LNCaP clone FGC (cell line): ENCODE measurements at places on chromosomes 1 and 21.

DNA sequence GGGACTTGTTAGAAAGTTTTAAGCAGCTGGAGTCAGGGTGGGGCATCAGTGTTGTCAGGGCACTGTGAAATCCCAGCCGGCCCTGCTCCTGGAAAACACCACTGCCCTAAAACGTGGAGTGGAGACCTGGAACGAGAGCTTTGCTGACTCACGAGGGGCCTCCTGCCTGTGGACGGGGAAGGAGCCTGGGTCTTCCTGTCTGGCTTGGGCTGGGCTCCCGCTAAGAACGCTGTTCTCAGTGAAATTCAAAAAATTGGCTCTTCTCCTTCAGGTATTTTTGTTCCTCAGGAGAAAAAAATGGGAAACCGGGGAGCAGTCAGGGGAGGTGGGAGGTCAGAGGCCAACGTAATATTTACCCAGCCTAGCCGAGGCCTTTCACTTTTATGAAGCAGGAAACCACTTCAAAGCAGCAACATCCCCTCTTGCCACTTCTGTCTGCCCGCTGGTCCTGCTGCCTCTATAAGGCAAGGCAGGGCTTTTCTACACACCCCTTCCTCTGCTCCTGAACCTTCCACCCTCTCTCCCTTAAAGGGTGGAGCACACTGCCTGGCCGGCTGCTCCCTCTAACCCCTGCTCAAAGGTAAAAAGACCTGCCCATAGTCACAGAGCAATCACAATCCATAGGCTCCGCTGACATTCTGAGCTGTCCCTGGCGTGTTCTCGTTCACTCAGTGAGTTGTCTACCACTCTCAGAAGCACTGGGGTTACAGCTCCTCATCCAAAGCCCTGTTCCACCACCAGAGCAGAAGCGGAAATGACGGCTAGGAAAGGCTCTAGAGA is 8.0 kb downstream of the PLXNA2 start:
- no peak for DNase-seq

- no peak for DNase-seq
Observed at GRCh38 chr1:41053316-41053715, 31.8 kb upstream of the SLFNL1 start.

DNA sequence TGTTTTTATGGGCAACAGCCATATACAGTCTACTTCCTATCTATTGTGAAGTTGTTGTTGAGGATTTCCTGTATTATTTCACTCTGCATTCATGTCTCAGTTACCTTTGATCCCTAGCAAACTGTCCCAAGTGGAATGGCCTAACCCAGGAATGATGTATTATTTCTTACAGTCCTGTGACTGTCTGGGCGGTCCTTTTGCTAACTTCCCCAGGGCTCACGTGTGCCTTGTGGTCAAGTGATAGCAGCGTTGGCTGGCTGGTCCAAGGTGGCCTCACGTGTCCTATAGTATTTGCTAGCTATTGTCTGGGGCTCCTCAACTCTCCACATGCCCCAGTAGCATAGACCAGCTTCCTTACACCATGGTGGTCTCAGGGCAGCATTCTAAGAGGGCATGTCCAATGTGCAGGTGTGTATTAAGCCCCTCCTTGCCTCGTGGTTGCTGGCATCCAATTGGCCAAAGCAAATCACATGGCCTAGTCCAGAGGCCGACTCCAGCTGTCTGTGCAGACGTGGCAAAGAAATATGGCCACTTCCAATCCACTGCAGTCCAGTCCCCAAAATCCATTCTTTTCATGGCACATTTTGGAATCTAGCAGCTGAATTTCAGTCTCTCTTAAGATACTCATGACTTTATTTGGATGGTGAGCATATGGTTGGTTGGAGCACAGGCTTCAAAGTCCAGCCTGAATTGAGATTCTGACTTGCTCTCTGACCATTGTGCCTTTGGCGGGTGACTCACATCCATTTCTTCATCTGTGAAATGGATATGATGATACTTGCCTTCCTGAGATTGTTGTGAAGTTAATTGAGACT is 94.1 kb downstream of the GALNT2 start:
- DNase-seq = no peak

DNA sequence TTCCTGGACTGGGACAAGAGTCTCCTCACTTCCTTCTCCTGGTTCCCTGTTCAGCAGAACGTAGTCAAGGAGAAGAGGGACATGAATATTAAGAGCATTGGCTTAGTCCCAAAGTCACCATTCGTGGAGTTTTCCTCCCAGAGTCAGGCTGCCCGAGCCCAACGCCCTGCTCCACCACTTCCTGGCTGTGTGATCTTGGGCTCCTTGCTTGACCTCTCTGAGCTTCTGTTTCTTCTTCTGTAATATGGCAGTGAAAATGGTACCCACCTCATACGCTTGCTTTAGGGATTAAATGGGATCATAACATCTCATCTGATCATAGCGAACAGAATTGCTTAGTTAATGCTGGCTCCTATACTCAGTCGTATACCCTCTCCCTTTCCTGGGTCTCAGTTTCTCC is 12.0 kb upstream of the CASZ1 start:
- no peak for DNase-seq

DNA sequence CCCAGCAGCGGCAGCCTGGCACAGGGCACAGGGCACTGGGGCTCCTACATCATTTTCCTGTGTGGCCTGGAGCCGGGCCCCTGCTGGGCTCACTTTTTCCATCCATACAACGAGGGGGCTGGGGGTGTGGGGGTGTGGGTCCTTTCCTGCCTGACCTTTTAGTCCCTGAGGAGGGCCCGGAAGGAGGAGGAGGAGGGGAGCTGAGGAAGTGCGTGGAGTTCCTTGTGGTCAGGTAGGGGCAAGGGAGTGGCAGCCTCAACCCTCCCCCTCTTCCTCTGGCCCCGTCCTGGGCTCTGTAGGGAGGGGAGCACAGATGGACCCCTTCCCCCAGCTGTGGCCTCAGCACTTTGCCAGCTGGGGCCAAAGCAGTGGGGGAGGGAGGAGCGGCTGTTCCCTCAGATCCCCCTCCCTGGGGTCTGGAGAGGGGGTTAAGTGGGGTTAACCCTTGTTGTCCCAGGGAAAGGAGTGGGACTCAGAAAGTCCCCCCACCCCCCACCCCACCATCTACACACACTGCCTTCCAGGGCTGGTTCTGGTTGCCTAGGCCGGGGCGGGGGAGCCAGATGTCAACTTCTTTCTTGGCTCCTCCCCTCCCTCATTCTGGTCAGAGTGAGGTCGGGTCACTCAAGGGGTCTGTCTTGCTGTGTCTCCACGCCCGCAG is 5.7 kb downstream of the NTRK1 start:
- no peak for DNase-seq

GRCh38 chr1:64337926-64338325 is 132.0 kb upstream of the CACHD1 start:
- DNase-seq = no peak

GRCh38 chr1:14626869-14627607 is 28.6 kb downstream of the KAZN start:
- DNase-seq = no peak

GRCh38 chr1:1960480-1961196 is 41.6 kb upstream of the TMEM52 start:
- no peak for DNase-seq

- DNase-seq = no peak
Observed at GRCh38 chr1:62194651-62195544, at the start of gene L1TD1. Gene L1TD1, plus strand, starts transcription at chr1:62194849. Its CDS starts 11,780 bp downstream, at chr1:62206629.
